Endothelial cell of umbilical vein (primary cell): ENCODE measurements at places on chromosomes 11 and 22. TPM values are rescaled to one million over a fixed set of nuclear protein-coding genes. Genes with fewer than 3 reads are reported as not detected.
A peak's percentile ranks its signal among the peaks of the same experiment; 100 is the strongest.

DNA sequence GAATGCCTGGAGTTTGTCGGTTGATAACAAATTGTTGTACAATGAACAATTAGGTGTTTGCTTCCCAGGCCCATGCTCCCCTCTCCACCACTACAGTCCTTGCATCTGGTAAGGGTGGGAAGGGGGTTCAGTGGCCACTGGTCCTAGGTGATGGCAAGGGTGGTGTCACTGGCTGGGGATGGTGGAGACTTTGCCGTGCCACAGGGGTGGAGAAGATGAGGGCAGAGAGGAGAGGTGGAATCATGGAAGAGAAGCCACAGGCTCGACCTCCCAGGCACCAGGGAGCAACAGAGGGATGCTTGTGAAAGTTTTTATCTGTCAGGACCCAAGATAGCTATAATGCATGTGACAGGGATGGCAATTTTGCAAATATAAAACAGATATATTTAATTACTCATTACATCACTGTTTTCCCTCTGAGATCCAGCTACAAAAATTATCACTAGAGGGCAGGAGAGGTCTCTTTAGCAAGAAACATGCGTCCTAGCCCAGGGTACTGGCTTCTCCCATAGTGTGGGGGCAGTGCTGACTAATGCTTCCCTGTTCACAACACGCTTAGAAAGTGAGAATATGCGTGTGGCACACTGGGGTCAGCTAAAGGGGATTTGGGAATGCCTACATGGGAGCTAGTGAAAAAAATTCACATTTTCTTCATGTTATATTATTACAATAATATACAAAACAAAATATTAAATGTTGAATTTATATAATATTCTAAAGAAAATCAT, 49.0 kb upstream of the AMPD3 start:
- peak; percentile 89 for DNase-seq

DNA sequence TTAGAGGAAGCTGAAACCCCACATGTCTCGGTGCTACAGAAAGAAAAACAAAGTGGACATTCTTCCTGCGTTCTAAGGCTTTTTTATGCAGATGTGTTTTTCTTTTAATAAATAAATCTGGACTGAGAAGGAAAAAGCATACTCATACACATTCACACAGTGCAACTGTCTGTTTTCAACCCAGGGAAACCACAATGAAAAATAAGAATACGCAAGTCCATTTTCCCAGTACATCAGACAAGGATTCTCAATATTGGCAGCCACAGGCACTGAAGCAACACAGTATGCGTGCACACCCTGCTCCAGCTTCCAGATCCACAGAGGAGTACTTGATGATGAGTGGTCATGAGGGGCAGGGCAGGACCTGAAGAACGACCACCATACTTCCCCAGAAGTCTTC, 86.9 kb downstream of the ETS1 start:
- no peak for DNase-seq

DNA sequence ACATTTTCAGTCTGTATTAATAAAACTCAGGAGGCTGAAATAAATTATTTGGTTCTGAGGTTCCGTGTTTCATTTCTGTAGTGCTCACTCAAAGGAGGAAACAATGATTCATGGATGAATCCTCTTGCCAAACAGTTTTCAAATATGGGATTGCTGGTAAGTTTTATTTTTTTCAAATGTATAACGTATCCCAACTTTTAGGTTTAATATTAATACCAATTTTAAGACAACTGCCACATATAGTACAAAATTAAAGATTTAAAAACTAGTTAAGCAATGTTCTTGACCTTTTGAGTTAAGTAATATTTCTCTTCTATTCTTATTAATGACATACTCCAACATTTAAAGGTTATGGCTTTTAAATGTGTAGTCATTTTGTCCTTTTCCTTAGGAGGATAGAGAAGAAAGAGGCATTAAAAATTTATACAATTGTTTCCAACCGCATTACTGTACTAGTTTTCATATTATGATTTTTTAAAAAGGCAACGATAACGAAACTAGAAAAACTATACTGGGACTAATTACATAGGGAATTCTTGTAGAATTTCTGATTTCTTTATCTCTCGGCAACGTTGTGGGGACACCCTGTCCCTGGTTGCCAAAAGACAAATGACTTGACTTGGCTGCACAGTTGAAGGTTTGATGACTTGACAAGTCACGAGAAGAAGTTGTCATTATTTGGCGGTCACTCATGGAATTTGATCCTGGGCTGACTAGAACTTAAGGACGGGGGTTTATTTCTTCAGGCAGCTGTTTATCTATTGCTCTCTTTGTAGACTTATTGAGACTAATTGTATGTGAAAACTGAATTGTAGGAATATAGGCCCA, 69.1 kb upstream of the ADSL start:
- DNase-seq, result peak; percentile 76

GRCh38 chr22:26767351-26768155, 110.2 kb downstream of the MIAT start:
- DNase-seq, result no peak

CEP126 gene
- 5.8 and 9.1 TPM in 2 replicates for total RNA-seq

GRCh38 chr11:98230678-98231077, 790.1 kb upstream of the CNTN5 start:
- no peak for DNase-seq

- no peak for DNase-seq
Measured at GRCh38 chr11:32437495-32438345, 2.4 kb upstream of the WT1 start.

DNA sequence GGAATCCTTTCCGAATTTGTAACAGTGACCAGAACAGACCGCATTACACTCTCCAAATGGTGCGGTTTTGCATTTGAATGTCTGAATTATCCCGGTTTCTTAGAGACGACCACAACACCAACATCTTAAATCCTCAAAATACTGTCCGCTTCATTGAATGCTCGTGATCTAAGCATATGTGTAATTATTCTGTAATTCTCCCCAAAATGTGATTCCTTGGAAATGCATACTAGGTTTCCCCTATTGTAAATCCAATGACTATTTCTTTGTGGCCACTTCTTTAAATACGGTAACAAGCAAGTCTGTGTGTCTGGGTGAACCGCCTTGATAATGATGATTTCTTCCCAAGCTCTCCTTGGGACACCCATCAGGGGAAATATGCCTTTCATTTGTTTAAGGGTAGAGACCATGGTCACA, 87.3 kb upstream of the DBX1 start:
- no peak for DNase-seq

DNA sequence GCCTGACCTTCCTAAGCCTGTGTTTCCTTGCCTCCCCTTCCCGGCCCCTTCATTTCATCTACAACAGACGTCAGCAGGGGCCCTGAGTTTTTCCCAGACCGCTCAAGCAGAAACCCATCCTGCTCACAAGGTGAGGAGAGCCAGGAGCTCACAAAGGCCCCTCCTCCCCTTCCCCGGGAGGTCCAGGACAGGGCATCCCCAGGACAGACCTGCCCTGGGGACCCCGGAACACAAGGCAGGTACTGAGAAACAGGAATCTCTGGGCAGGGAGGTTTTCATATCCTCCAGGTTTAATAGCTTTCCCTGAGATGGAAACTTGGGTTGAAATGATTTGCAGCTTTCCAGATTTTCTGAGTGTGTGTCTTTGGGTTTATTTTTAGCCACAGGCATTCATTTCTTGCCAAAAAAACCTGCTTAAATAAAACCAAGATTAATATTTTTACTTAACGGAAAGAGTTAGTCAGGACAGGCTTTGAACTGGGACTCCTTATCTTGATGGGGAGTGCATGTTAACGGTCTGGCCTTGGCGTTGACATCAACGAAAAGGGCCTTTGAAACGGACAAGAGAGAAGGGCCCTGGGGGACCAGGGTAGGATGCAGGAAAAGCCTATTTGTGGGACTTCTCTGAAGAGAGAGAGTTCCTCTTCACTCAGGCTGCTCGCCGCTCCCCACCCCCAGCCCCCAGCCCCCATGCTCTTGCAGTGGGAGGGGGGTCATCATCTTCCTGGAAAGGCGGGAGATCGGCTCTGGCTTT, 38.5 kb downstream of the TIMP3 start:
- no peak for DNase-seq

DNA sequence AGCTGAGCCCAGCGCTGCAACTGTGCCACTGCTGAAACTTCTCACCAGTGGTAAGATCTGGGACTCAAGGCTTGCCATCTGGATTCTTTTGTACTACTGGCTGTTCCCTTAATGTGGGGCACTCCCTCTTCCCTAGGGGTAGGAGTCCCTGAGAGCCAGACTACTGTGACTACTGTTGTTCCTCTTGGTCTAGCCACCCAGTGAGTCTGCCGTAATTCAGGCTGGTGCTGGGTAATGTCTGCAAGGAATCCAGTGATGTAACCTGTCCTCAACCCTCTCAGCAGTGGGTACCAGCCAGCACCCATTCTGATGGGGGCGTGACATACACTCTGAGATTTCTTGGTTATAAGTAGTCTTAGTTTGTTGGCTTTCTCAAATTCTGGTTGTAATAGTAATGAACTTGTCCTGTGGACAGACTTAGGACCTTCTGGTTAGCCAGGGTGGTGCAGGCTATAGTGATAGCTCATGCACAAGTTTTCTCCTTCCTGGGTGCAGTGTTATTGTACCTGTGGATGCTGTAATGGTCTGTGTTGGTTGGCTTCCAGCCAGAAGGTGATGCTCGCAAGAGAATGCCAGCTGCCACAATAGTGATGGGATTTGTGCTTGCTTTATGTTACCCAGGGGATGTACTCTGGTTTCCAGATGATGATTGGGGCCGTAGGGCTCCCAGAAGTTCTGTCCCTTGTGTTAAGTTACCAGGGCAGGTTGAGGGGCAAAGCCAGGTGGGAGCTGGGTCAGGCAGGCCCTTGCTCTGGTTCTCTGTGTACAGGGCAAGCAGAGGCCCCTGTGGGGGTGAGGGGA, 65.5 kb downstream of the ARHGAP42 start:
- DNase-seq, result no peak

FAM111B gene
- 17.4 and 21.9 TPM in 2 replicates for total RNA-seq

DNA sequence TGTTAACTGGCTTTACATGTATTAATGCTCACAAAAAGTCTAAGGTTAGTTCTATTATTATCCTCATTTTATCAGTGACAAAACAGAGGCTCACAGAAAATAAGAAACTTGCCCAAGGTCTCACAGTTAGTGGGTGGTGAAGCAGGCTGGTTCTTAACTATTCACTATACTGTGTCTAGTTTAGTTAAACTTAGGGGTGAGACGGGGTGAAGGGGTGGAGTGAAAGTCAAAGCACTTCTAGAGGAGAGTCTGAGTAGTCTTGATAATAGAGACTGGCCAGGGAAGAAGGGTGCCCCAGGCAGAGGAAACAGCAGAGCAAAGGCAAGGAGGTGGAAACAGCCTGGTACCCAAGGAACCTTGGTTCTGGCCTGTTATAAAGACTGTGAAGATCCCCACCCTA, 4.0 kb downstream of the ASCC2 start:
- DNase-seq, result no peak

SLC37A2 gene
- total RNA-seq, result 1.1 and 1.3 TPM in 2 replicates

DNA sequence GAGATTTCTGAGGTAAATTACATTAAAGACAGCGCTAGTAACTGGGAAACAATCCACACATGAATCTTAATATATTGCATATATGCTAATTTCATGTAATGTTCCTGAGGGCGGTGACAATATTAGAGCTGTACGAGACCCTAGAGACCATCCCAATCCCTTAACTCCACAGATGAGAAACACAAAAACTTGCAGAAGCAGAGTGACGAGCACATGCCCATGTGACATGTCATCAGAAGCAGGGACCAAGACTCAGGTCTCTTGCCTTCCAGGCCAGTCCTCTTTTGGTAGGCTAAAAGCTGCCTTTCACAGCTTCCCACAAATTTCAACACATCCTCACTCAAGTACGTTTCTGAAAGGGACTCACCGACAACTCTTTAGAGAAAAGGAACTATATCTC, 11.8 kb downstream of the MAPK1 start:
- DNase-seq, result no peak

GRCh38 chr22:45905326-45905923, 71.5 kb downstream of the WNT7B start:
- DNase-seq, result no peak

GRCh38 chr11:103420593-103420992, 311.4 kb downstream of the DYNC2H1 start:
- DNase-seq, result peak; percentile 24

LDHAL6A gene
- not detected in 2 replicates for total RNA-seq

DNA sequence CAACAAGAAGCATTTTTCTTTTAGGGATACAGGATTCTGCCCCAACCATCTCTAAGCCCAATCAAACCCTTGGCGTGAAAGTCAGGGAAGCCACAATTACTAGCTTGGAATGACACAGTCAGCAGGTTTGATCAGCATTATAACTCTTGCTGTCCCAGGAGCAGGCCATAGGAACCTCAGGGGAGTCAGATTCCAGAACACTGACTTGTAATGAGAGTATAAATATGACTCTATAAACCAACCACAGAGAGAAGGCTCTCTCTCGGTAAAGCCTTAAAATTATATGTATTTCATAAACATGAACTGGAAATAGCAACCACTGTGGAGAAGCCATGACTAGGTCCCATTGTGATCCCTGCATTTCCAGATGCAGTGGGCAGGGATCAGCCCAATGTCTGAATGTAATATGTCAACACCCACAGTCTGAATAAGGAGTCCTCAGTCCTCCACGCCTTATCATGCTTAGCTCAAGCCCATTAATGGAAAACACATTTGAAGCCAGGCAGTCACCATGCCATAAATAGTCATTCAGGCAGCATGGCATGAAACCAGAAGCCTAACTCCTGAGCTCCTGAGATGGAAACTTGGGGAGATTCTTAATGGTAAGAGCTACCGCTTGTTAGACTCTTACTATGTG, 99.1 kb upstream of the MTNR1B start:
- DNase-seq, result no peak

- no peak for DNase-seq
Measured at GRCh38 chr11:59199546-59200422, 12.9 kb downstream of the MPEG1 start.

PHLDA2 gene
- 44.5 and 51.5 TPM in 2 replicates for total RNA-seq

ARL2 gene
- total RNA-seq, result 108 and 109 TPM in 2 replicates

DNA sequence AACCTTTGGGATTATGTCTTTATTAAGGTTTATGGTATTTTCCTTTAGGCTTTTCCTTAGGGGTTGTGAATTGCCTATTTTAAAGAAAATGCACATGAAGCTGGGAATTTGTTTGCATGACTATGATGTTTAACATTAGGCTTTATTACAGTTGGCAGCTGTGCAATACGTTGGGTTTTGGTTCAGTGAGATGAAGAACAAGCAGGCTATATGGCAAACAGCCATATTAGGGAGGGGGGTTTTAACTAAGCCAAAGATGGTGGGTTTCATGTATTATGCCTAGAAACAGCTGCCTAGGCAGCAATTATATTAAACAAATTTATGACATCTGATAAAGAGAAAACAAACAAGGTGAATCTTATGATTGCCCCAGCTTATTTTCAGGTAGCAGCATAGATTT, 880.8 kb downstream of the FAM181B start:
- no peak for DNase-seq

GRCh38 chr11:93000511-93001476, 31.3 kb downstream of the MTNR1B start:
- peak; percentile 86 for DNase-seq

CATSPERZ gene
- not detected in 2 replicates for total RNA-seq

DNA sequence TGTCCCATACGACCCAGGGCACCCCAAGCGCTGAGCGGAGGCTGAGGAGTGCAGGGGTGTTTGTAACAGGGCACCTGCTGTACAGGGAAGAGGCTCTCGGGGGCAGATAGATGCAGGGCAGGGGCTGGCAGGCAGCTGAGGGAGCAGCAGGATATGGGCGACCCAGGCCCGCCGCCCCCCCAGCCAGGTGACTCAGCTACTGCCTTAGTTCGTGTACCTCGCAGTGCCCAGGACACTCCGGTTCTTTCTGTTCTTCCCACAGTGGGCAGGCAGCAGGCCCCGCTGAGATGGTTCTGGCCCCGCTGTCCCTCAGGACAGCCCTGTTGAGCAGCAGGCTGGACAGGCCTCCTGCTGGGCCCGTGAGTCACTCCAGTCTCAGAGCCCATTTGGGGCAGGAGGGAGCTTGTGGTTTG, 16.2 kb downstream of the PHLDA2 start:
- no peak for DNase-seq

DLG2 gene
- 1.1 and 2.0 TPM in 2 replicates for total RNA-seq

PVALB gene
- not detected in 2 replicates for total RNA-seq

OR4C11 gene
- not detected in 2 replicates for total RNA-seq

ROBO4 gene
- 464 and 474 TPM in 2 replicates for total RNA-seq
